ENCODE measurements at places on chromosomes 1 and 21.

GRCh38 chr1:63448731-63449246 is 74.2 kb downstream of the ITGB3BP start:
- DNase-seq = no peak

- no peak for DNase-seq
Observed at GRCh38 chr1:32272557-32273390, 19.1 kb upstream of the HDAC1 start.

- DNase-seq = no peak
Observed at GRCh38 chr1:211574705-211575104, 4.3 kb downstream of the SLC30A1 start.

DNA sequence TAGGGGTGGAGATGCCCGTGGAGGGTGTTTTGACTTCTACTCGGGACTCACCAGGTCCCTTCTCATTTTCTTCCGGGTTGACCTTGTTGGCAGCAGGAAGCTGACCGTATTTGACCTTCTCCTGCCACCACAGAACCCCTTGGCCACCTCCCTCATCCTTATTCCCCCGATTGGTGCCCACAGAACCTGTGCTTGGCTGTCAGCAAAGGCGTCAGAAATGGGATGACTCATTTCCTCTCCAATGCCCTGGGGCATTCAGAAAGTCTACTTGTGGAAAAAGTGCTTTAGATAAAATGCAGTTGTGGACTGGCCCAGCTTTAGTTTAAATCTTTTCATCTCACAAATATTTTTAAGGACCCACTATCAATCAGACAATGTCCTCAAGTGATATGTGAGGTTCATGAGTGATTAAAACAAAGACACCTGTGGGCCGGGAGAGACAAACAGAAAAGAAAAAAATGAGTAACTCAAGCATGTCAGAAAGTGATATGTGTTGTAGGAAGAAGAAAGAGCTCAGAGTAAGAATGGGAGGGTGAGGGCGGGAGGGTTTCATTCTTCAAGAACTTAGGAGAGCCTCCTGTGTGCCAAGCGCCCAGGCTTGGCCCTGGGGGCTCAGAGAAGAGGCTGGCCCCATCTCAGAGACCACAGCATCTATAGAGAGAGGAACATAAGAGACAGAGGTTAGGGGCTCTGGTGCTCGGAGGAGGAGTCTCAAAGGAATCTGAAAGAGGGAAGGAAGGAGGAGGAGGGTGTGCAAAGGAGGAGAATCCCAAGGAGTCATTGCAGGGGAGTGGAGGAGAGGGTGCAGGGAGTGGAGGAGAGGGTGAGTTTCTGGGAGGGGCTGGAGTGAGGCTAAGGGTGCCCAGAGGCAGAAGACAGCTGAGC is 221.6 kb upstream of the VAMP3 start:
- DNase-seq = no peak

- no peak for DNase-seq
Observed at GRCh38 chr1:65772607-65773006, 20.1 kb upstream of the PDE4B start.

DNA sequence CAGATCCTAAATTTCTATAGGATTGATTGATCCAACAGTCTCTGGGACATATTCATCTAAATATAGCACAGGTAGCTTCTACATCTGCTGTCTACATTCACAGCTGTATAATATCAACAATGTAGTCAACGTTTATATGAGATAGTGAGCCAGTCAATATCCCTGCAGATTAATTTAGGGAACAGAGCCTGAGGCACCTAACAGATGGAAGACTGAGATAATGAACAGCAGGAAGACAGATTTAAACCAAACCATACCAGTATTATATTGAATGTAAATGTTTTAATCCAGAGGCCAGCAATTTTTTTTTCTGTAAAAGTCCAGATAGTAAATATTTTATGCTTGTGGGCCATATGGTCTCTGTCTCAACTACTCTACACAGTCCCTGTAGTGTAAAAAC is 2072.4 kb downstream of the MRPL39 start:
- DNase-seq = no peak

GRCh38 chr1:30706528-30706927 is 16.9 kb downstream of the MATN1 start:
- no peak for DNase-seq

Data from iPS DF 6.9 (cell line).